ENCODE measurements at places on chromosomes 6 and 20. TPM values are rescaled to one million over a fixed set of nuclear protein-coding genes. Genes with fewer than 3 reads are reported as not detected.

The CLDN20 gene
- total RNA-seq, result not detected

The RAET1E gene
- total RNA-seq, result 1.0 TPM

The RRP36 gene
- total RNA-seq, result 40.7 TPM

The DEF6 gene
- 5.2 TPM for total RNA-seq

The PLCB1 gene
- total RNA-seq, result 13.0 TPM

The MOG gene
- not detected for total RNA-seq

The NINL gene
- 5.7 TPM for total RNA-seq

The CGAS gene
- total RNA-seq, result 7.3 TPM

The OR2B6 gene
- total RNA-seq, result not detected

The PCSK2 gene
- 0.52 TPM for total RNA-seq

The CFB gene
- 3.7 TPM for total RNA-seq

The ZSCAN9 gene
- 18.8 TPM for total RNA-seq
